Right lung (tissue), 10 donors: ENCODE measurements at places on chromosomes 2 and 18. TPM values are rescaled to one million over a fixed set of nuclear protein-coding genes. Genes with fewer than 3 reads are reported as not detected.

Gene SIX3
- not detected for polyA plus RNA-seq

Gene ALPI
- not detected for polyA plus RNA-seq

Gene TRIM43
- polyA plus RNA-seq = not detected

Gene GALNT3
- polyA plus RNA-seq = 22.4 TPM

Gene MAPK4
- 1.4 TPM for polyA plus RNA-seq

GRCh38 chr2:138948070-138948539 lies 167.9 kb upstream of the NXPH2 start:
- no peak for DNase-seq

DNA sequence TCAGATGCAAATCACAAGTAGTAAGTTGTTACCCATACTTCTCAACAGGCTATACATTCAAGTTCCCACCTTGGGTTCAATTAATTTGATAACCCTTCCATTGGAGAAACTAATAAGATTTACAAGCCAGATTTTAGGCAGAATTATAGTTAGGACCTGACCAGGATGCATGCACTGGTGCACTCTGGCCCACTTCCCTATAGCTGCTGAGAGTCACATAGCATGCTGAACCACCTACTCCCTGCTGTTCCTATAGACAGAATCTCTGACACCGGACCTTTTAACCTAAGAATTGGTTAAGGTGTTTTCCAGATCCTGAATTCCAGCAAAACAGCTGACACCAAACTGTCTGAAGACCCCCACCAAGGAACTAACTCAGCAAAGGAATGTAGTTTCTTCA lies 26.2 kb downstream of the FAM210A start:
- DNase-seq = no peak

DNA sequence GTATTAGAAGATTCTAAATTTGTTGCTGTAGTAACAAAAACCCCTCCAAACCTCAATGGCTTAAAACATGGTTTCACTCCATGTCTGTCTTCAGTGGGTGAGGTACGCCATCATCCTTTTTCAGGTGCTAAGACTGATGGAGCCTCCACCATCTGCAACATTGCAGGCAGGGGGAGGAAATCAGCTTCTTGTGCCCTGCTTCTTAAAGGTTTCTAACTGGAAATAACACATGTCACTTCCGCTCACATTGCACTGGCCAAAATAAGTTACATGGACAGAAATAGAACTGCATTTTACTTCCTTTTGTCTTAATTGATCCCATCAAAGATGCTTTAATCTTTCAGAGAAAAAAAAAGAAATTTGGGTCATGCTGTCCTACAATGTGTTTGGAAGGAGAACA lies 94.1 kb downstream of the GALNT3 start:
- no peak for DNase-seq

GRCh38 chr2:62197011-62197924 lies 1.4 kb downstream of the B3GNT2 start:
- DNase-seq = no peak

DNA sequence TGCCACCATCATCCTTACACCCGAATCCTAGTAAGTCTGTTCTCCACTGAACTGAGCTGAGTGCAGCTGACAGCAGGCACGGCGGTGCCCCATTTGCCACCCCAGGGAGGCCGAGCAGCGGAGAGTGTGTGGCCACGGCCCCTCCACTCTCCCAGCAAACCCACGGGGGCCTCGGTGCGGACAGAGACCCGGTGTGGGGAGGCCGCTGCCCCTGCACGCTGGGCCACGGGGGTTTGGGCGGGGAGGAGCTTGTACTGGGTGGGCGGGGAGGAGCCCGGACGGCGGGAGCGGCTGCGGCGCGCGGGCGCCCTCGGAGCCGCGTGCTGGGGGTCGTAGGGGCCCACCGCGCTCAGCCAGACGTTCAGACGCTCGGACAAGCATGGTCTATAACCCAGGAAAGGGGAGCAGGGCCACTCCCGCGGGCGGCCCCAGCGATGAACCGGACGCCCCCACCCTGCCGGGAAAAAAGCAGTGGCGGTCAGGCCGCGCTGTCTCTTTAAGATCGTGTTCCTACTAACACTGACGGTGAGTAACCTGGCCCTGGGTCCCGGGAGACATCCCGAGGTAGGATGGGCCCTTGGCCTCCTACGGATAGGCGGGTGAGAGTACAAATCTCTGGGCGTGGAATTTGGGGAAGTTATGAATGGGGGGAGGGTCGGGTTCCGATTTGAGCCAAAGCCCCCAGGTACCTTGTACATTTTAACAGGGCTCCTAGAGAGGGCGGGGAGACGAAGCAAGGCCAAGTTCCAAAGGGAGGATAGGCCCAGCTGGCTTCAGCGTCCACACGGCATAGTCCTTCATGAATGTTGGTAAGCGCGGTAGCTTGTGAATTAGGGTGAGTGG lies at the start of gene ITPRIPL1:
Gene ITPRIPL1, plus strand, starts transcription at position 277 of the 843 bp plus-strand sequence. Its CDS starts 523 bp downstream, at position 800.
- no peak for DNase-seq

DNA sequence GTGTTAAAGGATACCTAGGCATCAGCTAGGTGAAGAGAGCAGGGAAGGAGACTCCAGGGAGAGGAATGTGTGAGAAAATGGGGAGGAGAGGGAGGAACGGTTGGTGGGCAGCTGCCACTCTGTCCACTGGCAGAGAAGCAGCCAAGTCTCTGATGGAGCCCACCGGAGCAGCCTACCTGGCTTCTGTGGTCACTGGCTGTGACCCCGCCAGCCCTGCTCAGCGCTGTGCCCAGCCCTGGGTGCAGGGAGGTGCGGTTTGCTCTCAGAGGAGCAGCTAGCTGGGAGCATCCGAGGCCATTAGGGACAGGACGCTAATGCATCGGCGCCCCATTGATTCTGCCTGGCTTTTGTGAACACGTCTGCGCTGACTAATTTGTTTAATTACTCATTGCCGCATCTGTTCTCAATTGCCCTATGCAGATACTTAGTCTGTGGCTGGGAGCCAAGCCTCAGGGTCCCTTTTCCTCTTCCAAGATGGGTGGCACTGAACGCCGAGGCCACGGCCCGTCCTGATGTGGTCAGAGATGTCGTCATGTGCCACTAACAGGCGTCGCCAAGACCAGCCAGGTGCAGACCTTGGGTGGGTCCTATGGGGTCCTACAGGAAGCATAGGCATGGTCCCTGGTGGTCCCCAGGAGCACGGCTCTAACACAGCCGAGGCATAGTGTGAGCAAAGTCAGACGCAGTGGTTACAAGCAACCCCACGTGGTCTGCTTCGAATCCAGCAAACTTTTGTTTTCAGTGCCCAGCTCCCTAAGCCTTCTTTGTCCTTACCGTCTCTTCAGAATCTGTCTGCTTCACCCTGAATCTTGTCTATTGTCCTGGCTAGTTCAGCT lies 82.0 kb downstream of the RRM2 start:
- no peak for DNase-seq

GRCh38 chr2:199315299-199316179 lies 142.2 kb downstream of the SATB2 start:
- DNase-seq = no peak

DNA sequence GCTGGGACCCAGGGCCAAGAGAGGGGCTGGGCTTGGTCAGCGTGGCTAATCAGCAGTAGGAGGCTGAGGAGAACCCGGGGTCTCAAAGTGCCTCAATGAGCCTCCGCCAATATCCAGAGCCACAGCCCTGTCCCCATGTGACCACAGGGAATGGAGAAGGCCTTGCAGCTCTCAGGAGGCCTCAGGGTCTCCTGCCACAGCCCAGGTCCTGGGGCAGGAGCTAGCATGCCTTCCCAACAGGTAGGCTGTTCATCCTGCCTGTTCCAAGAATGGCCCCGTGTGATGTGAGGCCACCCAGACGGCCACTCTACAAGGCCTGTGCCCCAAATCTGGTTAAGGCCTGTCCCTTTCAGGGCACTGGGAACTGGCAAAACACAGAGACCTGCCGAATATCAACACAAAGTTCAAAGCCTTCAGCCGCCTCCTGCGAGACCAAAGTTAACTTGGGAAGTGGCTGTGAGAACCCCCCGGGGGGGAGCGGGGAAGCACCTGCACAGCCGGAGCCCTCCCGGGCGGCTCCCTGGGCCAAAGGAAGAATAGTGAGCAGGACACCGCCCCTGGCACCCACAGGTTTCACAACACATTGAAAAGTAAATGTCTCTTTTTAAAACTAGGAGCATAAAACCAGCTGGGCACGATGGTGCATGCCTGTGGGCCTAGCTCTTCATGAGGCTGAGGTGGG lies 4.5 kb upstream of the LIMS2 start:
- DNase-seq = no peak

- no peak for DNase-seq
Measured at GRCh38 chr18:32450874-32451273, 19.8 kb downstream of the GAREM1 start.

DNA sequence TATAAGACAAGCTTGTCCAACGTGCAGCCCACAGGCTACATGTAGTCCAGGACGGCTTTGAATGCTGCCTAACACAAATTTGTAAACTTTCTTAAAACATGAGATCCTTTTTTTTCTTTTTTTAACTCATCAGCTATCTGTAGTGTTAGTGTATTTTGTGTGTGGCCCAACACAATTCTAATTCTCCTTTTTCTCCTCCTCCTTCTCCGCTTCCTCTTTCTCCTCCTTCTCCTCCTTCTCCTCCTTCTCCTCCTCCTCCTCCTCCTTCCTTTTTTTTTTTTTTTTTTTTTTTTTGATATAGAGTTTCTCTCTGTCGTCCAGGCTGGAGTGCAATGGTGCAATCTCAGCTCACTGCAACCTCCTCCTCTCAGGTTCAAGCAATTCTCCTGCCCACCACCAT lies 39.3 kb upstream of the GTF2A1L start:
- DNase-seq = no peak

DNA sequence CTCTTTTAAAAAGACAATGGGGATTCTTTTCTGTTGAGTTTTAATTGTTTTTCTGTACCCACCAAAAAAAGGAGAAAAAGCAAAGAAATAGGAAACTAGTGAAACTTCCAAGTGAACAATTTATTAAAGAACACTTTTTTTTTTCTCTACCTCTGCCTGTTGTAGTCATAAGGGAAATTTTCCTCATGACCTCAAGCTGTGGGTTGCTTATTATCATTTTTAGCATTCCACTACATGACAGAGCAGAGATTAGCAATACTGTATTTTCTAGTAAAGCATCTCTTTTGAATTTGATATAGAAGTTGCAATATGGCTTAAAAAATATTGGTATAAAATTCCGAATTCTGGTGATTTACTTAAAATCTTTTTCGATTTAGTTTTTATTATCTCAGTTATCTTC lies 87.9 kb upstream of the LRRTM1 start:
- no peak for DNase-seq

- no peak for DNase-seq
Measured at GRCh38 chr18:55483266-55483871, 104.6 kb downstream of the TCF4 start.

DNA sequence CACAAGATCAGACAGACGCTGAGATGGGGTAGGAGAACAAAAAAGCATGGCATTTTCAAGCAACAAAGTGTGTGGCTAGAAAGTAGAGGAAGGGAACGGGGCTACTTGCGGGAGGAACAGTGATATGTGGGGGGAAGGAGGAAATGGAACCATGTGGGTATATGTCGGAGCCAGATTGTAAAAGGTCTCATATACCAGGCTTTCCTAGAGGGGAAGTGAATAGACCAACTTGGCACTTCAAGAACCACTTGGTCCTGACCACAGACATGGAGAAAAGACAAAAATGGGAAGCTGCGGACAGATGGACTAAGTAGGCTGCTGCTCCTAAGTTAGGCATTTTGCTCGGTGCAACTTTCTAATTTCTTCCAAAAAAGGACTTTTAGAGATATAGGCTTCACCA lies 196.0 kb downstream of the DCC start:
- no peak for DNase-seq

DNA sequence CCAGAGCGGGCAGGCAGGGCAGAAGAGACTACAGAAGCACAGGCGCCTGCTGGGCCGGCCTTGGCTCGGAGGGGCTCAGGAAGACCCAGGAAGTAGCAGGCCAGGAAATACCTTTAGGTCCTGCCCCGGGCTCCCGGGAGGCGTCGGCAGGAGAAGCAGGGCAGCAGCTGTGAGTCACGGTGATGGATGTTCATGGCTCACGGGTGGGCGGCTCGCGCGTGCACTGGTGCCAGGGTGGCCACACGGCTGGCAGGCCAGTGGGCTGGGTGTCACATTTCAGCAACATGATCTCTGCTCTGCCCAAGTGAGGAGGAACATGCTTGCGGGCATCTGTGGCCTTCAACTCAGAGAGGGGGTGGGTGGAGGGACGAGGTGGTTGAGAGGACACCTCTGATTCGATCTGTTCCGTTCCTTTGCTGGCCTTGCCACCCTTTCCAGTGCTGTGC lies 139.3 kb downstream of the KLHL29 start:
- DNase-seq = no peak

DNA sequence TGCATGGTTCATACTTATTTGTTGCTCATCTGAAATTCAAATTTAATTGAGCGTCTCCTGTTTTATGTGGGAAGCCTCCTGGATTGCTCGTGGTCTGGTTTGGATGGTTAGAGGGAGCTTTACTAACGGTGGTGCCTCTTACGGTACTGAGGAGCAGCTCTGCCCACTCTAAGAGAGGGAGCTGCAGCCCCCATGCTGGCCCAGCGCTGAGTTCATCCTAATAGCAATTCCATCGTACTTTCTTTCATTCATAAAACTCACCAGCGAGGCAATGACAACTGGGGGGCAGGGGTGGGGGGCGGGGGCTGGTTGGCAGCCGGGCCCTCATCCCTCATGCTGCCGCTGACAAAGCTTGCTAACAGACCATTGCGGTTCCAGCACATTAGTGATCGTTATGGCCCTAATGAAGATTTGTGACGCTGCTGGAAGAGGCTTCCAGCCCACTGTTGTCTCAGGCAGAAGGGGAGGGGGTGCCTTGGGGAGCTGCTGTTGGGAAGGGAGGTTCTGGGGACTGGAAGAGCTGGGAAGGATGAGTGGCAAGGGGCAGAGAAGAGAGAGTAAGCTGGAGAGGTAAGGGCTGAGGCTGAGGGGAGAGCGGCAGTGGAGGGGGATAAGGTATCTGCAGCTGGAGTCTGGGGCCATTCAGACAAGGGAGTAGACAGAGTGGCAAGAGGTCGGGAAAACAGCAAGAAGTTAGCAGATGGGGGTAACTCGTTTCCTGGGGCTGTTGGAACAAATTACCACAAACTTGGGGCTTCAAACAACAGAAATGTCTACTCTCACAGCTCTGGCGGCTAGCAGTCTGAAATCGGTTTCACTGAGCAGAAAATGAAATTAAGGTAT lies 238.1 kb downstream of the LPIN1 start:
- no peak for DNase-seq

DNA sequence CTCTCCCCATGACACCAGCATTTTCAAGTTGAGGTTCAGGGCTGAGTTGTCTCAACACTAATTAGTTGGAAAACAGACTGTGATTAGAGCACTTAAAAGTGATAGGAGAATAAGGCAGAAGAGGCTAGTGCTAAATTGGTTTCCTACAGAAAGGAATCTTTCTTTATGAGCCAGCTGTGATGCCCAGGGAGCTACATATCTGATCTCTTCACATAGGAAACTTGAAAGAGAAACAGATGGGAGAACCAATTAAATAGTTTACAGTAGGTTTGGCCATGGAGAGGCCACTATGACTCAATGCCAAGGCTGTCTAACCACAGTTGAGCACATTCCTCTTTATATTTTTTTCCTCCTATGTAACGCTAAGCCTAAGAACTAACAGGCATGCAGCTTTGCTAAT lies 418.3 kb upstream of the CYRIA start:
- no peak for DNase-seq

GRCh38 chr2:206565666-206566065 lies 76.6 kb upstream of the FAM237A start:
- DNase-seq = no peak
